B cell (primary cell): ENCODE measurements at places on chromosomes 3 and 15.
A peak's percentile ranks its signal among the peaks of the same experiment; 100 is the strongest.

GRCh38 chr15:60829416-60829815 is 350.5 kb upstream of the ICE2 start:
- no peaks in the 10 kb centered on the region for H3K36me3 ChIP-seq
- DNase-seq: no peak
- no peak overlapping the region for H3K27ac ChIP-seq
- no peaks in the 10 kb centered on the region for H3K27me3 ChIP-seq
- H3K4me3 ChIP-seq: no peak overlapping the region
- no peaks in the 10 kb centered on the region for H3K4me1 ChIP-seq

- peaks cover 24% of the 10 kb centered on the region for H3K4me1 ChIP-seq
- H3K27me3 ChIP-seq: no peaks in the 10 kb centered on the region
- peak within 1 kb of the TSS; percentile 33 for H3K27ac ChIP-seq
- peak; percentile 70 for DNase-seq
Observed at GRCh38 chr3:122055215-122055614, at the start of gene CD86. Gene CD86 (plus strand): TSS chr3:122055362. CDS start chr3:122055490, 128 bp downstream.

DNA sequence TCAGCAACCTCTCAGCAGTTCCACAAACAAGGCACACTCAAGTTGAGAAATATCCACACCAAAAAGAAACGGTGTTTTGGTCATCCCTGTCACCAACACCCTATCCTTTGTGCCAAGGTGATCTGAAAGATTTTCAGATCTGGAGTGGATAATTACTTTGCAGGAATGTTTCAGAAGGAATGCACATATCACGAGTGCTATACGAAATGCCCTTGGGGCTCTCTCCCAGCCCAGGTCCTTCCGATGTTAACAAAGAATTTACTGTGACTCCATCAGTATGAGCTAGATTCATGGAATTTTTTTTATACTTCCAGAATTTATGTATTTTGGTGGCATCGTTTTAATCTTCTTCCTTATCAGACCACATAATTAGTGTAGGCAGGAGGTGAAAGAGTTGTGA is 105.0 kb downstream of the GRM7 start:
- no peak overlapping the region for H3K27ac ChIP-seq
- no peaks in the 10 kb centered on the region for H3K36me3 ChIP-seq
- H3K27me3 ChIP-seq: no peaks in the 10 kb centered on the region
- H3K4me3 ChIP-seq: no peak overlapping the region
- no peaks in the 10 kb centered on the region for H3K4me1 ChIP-seq
- DNase-seq: no peak

DNA sequence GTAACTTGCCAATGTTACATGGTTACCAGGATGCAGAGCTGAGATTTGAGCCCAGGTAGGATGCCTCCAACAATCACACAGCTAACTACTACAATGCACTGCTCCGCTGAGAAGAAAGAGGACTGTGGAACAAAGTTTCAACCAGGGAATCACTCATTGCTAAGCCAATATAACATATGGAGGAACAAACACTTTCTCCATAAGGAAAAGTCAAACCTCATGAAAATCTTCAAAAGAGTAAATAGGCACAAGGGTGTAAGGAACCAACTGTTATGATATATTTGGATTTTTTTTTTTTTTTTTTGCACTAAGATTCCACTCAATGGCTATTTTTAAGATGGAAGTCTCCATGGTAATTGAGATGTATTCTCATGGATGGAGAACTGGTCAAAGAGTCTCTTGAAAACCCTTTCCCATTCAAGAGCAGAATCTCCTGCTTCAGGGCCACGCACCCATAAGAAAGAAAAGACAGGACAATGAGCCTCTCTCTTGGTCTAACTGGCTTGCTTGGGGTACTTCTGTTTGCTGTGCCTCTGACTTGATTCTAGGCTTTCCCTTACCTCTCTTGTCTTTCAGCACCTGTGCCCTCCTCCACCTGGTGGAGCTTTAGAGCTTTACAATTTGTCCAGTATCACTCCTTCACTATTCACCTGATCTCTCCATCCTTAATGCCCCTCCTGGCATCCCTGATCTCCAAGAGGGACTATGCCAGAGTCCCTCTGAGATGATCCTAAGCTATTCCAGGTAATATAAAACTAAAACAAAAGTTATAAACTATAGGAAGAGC is 252.8 kb downstream of the NTRK3 start:
- H3K4me1 ChIP-seq: no peaks in the 10 kb centered on the region
- H3K36me3 ChIP-seq: no peaks in the 10 kb centered on the region
- H3K27me3 ChIP-seq: no peaks in the 10 kb centered on the region
- H3K4me3 ChIP-seq: no peak overlapping the region
- no peak overlapping the region for H3K27ac ChIP-seq
- no peak for DNase-seq

- H3K4me1 ChIP-seq: no peaks in the 10 kb centered on the region
- no peak overlapping the region for H3K27ac ChIP-seq
- no peak overlapping the region for H3K4me3 ChIP-seq
- no peaks in the 10 kb centered on the region for H3K27me3 ChIP-seq
Observed at GRCh38 chr15:89803941-89804800, 10.5 kb downstream of the ANPEP start.

GRCh38 chr3:57890874-57891273 is 117.3 kb upstream of the FLNB start:
- no peak overlapping the region for H3K4me3 ChIP-seq
- H3K27me3 ChIP-seq: no peaks in the 10 kb centered on the region
- peaks cover 15% of the 10 kb centered on the region for H3K36me3 ChIP-seq

DNA sequence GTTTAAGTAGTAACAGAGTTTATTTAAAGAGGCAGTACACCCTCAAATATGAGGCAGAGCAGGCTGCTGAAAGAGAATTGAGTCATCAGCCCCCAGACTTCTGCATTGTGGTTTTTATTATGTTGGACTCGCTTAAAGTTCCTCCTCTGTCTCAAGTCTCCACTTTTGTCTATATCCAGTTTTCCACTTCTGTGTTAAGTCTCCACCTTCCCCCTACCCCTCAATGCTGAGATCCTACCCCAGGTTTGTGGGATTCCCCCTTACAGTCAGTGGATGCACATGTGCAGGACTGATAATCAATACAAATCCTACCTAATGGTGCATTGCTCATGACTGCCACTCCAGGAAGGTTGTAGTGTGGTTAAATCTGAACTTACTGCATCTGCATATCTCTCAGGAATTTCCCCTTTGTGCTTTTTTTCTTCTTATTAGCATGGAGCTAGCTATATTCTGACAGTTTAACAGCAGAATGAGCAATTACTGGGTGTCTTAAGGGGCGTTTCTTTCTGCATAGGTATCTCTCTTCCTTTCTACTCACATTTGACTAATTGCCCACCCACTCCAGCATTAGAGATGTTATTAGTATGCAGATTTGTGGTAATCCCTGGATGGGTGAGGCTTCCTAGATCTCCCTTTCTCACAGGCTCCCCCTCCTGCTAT is 11.9 kb upstream of the CD200R1L start:
- H3K27ac ChIP-seq: no peak overlapping the region
- peaks cover 32% of the 10 kb centered on the region for H3K4me1 ChIP-seq
- no peaks in the 10 kb centered on the region for H3K36me3 ChIP-seq
- DNase-seq: peak; percentile 50
- H3K4me3 ChIP-seq: no peak overlapping the region

- H3K27ac ChIP-seq: no peak overlapping the region
- peaks cover 24% of the 10 kb centered on the region for H3K27me3 ChIP-seq
- H3K36me3 ChIP-seq: no peaks in the 10 kb centered on the region
- DNase-seq: no peak
- H3K4me1 ChIP-seq: peaks cover 15% of the 10 kb centered on the region
- no peak overlapping the region for H3K4me3 ChIP-seq
Observed at GRCh38 chr15:65979837-65980236, 110.5 kb downstream of the RAB11A start.

- DNase-seq: no peak
- H3K36me3 ChIP-seq: no peaks in the 10 kb centered on the region
- H3K4me1 ChIP-seq: no peaks in the 10 kb centered on the region
Observed at GRCh38 chr15:36924034-36924433, 176.3 kb downstream of the MEIS2 start.

GRCh38 chr15:99445272-99445850 is 120.4 kb upstream of the MEF2A start:
- no peaks in the 10 kb centered on the region for H3K36me3 ChIP-seq
- no peaks in the 10 kb centered on the region for H3K27me3 ChIP-seq
- H3K4me3 ChIP-seq: no peak overlapping the region

- H3K27me3 ChIP-seq: no peaks in the 10 kb centered on the region
- no peak for DNase-seq
- peaks cover 4% of the 10 kb centered on the region for H3K4me1 ChIP-seq
- H3K27ac ChIP-seq: no peak overlapping the region
Observed at GRCh38 chr15:63462088-63462487, 42.3 kb upstream of the USP3 start.

GRCh38 chr3:171804618-171805389 is 5.5 kb downstream of the PLD1 start:
- peaks cover 5% of the 10 kb centered on the region for H3K4me1 ChIP-seq
- H3K27me3 ChIP-seq: peaks cover 7% of the 10 kb centered on the region
- no peak overlapping the region for H3K4me3 ChIP-seq
- no peaks in the 10 kb centered on the region for H3K36me3 ChIP-seq

DNA sequence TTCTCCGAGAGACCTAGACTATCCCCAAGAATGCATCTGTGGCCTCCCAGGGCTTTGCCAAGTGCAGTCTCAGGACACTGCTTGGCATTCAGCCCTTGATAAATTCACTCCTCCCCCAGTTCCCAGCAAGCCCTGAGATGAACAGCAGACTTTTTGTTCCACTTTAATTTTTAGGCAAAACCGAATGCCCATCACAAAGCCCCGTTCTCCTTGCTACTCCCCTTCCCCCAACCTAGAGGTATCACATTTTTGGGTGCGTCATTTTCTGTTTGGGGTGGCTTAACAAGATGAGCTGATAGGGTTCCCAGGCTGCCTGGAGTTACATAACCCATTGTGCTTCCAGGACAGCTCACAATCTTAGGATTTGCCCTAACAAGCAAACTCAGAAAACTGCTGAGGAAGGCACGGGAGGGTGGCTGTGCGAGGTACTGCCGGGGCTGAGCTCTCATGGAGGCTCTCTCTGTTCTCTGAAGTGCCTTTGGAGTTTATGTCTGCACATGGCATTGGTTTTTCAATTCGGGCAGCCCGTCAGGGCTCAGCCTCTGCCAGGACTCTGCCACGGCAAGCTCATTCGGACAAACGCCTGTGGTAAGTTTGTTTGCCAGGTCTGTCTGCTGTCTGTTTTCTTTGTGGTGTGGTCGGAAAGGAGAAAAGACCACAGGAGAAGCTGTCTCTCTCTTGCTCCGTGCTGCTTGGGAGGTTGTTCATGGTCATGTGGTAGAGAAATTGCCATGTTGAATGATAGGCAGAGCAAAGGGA is at the start of gene TRAK1:
Gene TRAK1 (plus strand): TSS at position 385 of the 759 bp plus-strand sequence. CDS start 113 bp downstream, at position 498.
- no peak within 1 kb of the TSS for H3K4me3 ChIP-seq
- DNase-seq: peak; percentile 6
- no peak within 1 kb of the TSS for H3K27ac ChIP-seq
- H3K36me3 ChIP-seq: peaks cover 68% of the 10 kb centered on the region

DNA sequence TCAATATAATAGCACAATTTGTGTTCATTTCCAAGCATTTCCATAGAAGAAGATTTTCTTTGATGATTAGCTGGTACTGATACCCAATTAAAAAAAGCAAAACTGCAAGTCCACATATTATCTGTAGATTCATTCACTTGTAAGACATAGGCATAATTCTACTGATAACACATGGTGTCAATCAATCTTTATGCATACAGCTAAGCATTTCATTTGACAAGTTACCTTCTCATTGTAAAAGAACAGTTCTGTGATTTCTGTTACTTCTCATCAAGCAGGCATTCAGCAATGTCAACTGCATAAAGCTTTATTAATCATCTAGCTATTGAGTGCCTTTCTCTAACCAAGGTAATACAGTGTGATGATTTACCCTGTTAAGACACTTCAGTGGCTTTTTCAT is 672.0 kb downstream of the PLOD2 start:
- DNase-seq: no peak
- no peak overlapping the region for H3K27ac ChIP-seq
- H3K27me3 ChIP-seq: no peaks in the 10 kb centered on the region
- no peak overlapping the region for H3K4me3 ChIP-seq

DNA sequence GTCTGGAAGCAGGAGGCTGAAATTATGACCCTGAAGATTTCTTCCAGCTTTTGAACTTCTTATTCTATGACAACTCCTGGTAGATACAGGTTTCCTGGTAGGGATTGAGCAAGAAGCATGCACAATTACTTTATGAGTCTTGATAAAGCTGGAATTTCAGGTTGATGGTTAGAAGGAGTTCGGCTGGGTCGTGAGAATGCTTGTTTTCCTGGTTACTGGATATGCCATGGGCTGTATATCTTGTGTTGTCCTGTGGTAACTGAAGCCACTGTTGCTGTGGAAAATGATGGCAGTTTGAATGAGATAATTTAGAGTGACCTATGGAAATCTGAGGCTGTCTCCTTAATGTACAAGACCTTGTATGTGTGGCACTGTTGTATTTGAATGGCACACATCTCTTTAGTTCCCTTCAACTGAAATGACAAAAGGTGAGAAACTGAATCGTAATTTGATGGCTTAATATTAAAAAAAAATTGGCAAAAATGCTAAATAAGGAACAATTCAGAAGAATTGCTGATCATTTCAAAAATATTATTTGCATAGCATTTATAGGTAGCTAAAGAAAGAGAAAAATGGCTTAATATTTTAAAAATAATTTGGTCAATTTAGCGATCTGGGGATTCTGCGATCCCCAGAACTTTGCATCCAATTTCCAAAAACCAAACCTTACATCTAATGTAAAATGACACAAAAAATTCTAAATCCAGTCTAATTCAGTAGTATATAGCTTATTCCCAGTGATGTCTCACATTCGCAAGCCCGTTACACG is 1.1 kb upstream of the UBE2E1 start:
- no peak overlapping the region for H3K27ac ChIP-seq
- H3K4me1 ChIP-seq: peaks cover 25% of the 10 kb centered on the region
- H3K27me3 ChIP-seq: no peaks in the 10 kb centered on the region
- no peak for DNase-seq

DNA sequence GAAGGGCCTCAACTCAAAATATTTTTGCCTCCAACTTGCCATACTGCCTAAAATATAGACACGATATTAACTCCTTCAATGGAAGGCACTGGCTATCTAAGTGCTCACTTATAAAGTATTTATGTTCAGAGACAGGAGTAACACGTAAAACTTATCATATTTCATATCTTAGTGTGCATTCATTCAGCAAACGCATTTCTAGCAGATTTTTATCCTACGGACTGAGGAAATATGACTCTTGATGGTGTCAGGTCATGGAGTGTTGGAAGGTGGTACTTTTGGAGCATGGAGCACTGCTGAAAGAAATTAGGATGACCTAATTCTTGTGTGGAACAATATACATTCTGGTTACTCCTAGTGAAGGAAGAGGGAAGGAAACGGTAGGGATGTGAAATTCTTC is 43.8 kb upstream of the LEKR1 start:
- no peaks in the 10 kb centered on the region for H3K36me3 ChIP-seq
- H3K27me3 ChIP-seq: no peaks in the 10 kb centered on the region
- DNase-seq: no peak
- H3K4me1 ChIP-seq: no peaks in the 10 kb centered on the region

DNA sequence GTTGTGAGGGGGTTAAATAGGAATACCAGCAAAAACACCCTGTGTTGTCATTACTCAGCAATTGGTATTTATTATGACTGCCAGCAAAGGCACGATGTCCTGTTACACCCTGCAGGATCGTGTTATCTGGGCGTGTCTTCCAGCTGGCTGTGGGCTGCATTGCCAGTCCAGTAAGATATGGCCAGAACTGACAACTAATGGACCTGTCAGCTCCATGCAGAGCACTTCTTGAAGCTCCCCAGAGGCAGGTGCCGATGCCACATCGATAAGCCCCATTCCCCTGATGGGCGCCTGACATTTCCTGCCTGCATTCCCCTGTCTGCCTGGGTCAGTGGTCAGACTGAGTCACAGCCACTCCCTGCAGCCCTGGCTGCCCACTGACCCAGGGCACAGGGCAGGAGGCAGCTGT is 79.7 kb upstream of the RASGRF1 start:
- H3K36me3 ChIP-seq: no peaks in the 10 kb centered on the region
- no peak overlapping the region for H3K4me3 ChIP-seq
- H3K4me1 ChIP-seq: peaks cover 4% of the 10 kb centered on the region
- no peak for DNase-seq

GRCh38 chr15:39445931-39446330 is 134.9 kb upstream of the THBS1 start:
- no peak overlapping the region for H3K27ac ChIP-seq
- H3K27me3 ChIP-seq: no peaks in the 10 kb centered on the region
- H3K4me1 ChIP-seq: no peaks in the 10 kb centered on the region
- H3K36me3 ChIP-seq: no peaks in the 10 kb centered on the region
